Foreskin keratinocyte (primary cell): ENCODE measurements at places on chromosomes 4 and X. TPM values are rescaled to one million over a fixed set of nuclear protein-coding genes. Genes with fewer than 3 reads are reported as not detected.

BEX2 gene
- 7.8 and 9.1 TPM in 2 replicates for total RNA-seq

SLIT2 gene
- 22.6 and 26.9 TPM in 2 replicates for total RNA-seq

NDP gene
- total RNA-seq, result not detected in 2 replicates

PRSS12 gene
- total RNA-seq, result 19.4 and 22.8 TPM in 2 replicates

RRH gene
- 0.10 TPM in 1 of 2 replicates, not detected in the other for total RNA-seq

DUSP9 gene
- total RNA-seq, result 1.3 and 1.7 TPM in 2 replicates

MAGEE2 gene
- not detected in 2 replicates for total RNA-seq

TEX13B gene
- not detected in 2 replicates for total RNA-seq

ZNF157 gene
- 0.14 and 0.24 TPM in 2 replicates for total RNA-seq

RPS6KA6 gene
- total RNA-seq, result 3.2 and 3.4 TPM in 2 replicates
